ENCODE measurements at places on chromosomes 1 and 21. TPM values are rescaled to one million over a fixed set of nuclear protein-coding genes. Genes with fewer than 3 reads are reported as not detected.

GRCh38 chr1:154453161-154453560 lies 48.0 kb downstream of the IL6R start:
- DNase-seq: no peak

DNA sequence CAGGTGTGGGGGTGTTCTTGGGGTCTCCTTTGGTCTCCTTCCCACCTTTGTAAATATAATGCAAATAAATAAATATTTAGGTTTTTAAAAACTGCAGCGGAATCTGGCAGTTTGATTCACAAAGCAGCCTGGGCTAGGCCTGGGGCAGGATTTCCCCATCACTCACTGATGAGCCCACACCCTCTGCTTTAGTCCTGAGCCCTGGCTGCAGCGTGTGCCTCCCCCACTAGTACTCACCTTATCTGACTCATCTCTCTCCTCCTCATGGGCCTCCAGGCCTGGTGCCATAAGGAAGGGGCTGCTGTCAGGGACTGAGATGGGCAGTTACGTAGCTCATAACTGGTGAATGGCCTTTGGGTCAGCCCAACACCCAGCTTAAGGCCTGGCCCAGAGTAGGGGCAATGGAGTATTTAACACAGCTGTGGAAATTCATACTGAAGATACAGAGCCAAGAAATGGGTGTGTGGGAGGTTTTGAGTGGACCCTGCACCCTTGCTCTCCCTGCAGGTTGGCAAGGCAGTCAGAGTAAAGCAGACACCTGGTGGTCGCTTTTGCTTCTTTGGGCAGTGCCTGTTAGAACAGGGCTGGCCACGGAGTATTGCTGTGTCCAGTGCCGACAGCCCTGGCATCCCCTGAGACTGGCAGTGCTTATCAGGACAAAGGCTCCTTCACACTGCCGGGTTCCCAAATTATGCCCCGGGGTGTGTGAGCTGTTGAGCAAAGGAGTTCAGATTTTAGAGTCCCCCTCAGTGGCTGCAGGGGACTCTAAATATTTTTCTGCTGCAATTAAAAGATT lies 39.7 kb downstream of the AZIN2 start:
- DNase-seq: no peak

DNA sequence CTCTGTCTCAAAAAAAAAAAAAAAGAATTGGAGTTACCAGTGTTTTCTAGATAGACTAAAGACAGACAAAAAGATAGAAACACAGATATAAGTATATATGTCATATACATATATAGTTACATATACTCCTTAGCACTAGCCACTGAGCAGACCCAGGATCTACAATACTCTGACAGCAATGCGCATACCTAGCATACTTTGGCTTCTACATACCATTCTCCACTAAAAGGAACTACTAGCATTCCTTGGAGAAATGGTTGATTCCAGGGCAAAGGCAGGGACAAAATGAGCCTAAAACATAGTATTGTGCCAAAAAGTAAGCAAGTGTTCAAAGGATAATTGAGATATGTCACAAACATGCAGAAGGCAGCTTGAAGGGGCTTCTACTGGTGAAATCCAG lies 22.7 kb downstream of the SYNJ1 start:
- no peak for DNase-seq

- no peak for DNase-seq
Measured at GRCh38 chr1:98870959-98871903, 133.4 kb downstream of the PLPPR5 start.

- no peak for DNase-seq
Measured at GRCh38 chr1:157202331-157202730, 64.1 kb upstream of the ETV3 start.

DNA sequence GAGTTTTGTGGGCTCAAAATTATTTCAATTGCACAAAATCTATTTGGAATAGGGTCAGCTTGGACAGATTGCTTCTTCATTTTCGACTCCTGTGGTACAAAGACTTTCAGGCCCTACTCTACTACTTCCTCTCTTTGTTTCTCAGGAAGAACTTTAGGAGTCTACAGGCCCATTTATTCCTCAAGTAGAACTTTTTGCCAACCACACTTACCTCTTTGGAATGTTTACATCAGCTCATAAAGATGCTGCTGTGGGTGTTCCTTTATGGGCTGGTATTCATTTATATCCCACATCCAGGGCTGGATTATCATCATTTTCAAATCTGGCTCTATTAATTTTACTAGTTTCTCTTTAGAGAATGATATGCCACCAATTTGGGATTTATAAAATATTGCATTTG lies 46.3 kb upstream of the TNFSF18 start:
- no peak for DNase-seq

GRCh38 chr21:46202592-46203202 lies 18.4 kb upstream of the SPATC1L start:
- DNase-seq: no peak

DNA sequence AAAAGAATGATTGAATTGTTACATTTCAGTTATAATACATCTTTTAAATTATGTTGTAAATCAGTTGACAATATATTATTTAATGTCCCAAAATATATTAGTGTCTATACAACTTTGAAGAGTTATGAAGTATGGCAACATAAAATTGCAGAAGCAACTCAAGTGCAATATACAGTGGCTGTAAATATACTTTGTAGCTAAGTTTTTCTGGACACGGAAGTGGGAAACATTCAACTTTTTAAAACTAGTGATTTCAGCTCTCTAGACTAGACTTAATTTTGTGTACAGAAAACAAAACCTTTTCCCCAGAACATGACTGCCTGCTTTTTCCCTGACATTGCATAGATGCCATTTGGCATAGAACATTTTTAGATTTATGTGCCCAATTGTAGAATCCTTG lies 29.5 kb upstream of the ABCG1 start:
- no peak for DNase-seq

SSR2 gene
- 79.9 TPM for total RNA-seq

FAM163A gene
- 0.65 TPM for total RNA-seq

ARHGEF10L gene
- 59.9 TPM for total RNA-seq

GREM2 gene
- not detected for total RNA-seq

BCAN gene
- total RNA-seq: 0.35 TPM

VANGL2 gene
- 2.0 TPM for total RNA-seq

Measured in Right ventricle myocardium inferior (tissue), 1 donor.